ENCODE measurements at places on chromosomes 2 and 18.

DNA sequence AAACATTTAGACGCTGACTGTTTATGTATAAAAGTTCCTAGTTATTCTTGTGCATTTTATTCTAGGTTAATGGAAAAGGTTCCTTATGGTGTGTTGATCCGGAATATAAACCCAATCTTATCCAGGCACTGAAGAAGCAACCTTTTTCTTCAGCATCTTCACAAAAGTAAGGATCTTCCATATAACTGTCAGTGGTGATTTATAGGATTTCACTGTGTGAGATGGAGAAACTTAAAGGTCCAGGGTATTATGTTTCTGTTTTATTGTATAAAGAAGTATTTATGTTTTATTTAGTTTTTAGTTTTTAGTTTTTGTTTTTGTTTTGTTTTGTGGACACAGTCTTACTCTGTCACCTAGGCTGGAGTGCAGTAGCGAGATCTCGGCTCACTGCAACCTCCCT is 171.0 kb upstream of the STON1 start:
- DNase-seq: no peak

DNA sequence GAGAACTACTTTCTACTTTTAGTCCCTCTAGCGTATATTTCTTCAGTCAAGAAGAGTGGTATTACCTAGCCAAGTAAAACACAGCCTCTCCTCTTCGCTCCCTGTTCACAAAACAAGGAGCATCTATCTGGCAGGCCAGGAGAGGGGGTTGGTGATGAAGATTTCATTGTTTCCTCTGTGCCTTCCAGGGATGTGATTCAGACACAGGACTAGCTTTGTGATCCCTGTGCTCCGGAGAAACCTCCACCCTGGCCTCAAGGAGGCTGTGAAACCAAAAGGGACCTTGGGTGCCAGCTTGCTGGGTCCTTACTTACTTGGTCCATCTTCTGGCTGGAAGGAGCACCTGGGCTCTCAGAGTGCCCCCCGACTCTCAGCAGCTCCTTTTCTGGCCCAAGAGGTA is 5.7 kb downstream of the RHOB start:
- DNase-seq: no peak

- DNase-seq: no peak
Observed at GRCh38 chr18:74219056-74219455, 70.7 kb downstream of the TIMM21 start.

GRCh38 chr2:127715778-127716449 is 14.6 kb downstream of the SFT2D3 start:
- no peak for DNase-seq

DNA sequence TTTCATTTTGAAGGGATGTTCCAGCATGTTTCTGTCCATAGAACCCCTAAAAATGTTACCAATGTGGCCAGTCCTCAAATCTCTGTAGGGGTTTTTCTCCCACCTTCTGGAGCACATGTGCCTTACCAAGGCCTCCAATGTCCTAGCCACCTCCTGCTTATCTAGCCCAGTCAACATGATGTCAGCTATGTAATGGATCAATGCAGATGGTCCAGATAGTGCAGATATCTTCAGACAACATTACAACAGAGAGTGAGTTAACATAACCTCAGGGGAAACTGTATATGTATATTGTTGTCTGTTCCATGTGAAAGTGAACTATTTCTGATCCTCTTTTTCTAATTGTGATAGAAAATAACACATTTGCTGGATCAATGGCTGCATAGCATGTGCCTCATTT is 92.7 kb downstream of the MRPS9 start:
- no peak for DNase-seq

- no peak for DNase-seq
Observed at GRCh38 chr2:19158211-19158610, 200.2 kb downstream of the OSR1 start.

DNA sequence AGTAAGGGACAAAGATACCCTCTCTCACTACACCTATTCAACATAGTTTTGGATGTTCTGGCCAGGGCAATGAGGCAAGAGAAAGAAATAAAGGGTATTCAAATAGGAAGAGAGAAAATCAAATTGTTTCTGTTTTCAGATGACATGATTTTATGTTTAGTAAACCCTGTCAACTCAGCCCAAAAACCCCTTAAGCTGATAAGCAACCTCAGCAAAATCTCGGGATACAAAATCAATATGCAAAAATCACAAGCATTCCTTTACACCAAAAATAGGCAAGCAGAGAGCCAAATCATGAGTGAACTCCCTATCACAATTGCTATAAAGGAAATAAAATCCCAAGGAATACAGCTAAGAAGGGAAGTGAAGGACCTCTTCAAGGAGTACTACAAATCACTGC is 1130.7 kb upstream of the PIK3C3 start:
- no peak for DNase-seq

- DNase-seq: no peak
Observed at GRCh38 chr18:27808683-27809082, 368.2 kb downstream of the CDH2 start.

DNA sequence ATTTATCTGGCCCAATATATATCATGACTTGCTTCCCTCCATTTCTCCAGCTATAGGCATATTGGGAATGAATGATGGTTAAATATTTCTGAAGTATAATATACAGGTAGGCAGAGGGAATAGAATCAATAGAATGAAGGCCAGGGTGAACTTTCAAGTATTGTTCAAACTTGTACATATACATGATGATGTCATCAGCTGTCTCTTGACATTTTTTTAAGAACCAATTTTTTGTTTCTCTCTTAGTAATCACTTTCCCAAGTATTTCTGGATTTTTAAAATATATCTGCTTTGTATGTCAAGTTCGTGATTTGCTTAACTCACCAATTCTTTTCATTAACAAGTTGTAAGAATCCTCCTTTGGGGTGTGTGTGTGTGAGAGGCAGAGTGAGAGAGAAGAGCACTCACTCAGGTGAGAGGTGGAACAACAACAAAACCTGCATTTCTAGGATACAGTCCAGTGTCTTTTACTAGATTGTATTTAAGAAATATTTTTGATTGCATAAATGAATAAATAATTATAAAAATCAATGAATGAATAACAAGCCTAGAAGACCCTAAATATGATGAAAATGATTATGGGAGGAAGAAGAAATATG is 1239.1 kb downstream of the LRP1B start:
- DNase-seq: no peak

GRCh38 chr2:206790311-206790935 is 25.0 kb downstream of the FASTKD2 start:
- DNase-seq: no peak

DNA sequence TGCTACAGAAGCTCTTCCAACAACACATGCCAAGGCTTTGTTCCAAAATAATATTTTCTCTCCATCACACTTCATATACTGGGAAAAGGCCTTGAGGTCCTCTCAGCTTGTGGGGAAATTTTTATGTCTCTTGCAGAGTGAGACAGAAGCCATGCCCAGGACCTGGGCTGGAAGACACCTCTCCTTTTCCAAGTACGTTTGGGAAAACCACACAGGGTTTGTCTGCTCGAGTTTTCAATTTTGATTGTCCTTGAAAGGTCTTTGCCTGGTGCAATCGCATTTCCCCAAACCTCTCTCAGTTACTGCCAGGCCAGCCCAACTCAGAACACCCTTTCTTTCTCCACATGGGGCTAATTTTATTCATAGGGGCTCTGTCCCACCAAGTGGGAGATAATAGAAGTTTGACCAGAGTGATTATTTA is 272.2 kb downstream of the OSR1 start:
- DNase-seq: no peak

DNA sequence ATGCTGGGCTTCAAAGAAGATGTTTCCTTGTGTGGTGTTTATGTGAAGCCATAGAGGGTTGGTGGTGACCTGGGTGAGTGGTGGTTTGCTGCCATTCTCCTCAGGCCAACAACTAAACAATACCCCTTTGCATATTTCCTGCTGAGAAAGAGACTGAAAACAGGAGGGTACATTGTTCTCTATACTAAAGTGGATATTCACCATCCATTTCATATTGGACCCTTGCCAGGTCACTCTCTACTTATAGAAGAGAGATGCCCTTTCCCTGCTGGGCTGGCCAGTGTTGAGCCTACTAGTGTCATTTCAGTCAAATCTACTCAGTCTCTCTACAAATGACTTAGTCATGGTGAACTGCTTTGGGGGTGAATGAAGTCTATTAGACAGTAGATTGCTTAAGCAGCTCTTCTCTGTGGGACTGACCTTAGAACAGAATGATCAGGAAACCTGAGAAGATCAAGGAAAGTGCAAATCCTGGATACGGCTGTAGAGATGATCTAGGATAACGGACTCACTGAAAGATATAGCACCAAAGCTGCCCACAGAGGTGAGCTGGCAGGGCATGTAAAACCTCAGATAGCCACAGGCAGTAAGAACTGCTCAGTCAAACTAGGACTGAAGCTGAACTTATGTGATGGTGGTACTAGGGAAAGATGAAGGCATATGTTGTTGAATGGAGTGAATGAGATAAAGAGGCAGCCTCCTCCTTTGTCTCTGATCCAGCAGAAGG is 154.9 kb downstream of the MYO3B start:
- peak; percentile 39 for DNase-seq

GRCh38 chr2:217789003-217789735 is 213.6 kb downstream of the TNS1 start:
- DNase-seq: no peak

DNA sequence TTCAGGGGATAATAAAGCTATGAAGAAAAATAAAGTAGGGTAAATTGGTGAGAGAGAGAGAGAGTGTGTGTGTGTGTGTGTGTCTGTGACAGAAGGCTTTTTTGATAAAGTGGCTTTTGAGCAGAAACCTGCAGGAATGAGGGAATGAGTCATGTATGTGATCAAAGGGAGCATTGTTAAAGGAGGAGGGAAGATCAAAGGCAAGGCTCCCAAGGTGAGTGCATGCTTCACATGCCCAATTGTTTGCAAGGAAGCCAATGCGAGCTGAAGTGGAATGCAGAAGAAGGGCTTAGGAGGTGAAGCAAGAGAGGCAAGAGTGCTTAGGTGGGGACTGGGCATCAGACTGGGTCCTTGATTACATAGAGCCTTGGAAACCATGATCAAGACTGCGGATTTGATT is 96.8 kb downstream of the DNAH6 start:
- no peak for DNase-seq

DNA sequence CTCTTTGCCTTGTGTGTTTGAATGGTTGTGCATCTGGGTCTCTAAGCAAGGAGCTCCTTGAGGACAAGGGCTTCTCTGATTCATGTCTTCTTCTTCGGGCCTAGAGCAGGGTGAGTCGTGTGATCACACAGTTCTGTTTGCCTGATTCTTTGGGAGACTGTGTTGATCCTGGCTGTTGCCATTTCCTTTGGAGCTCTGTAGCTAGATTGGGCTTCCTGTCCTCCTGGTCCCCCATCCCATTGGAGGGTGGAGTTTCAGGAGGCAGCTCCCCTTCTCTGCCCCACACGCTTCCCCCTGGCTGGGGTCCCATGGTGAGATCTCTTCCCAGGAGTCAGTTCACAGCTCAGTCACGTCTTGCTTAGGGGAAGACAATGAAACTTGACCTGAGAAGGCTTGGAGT is 92.8 kb downstream of the TRIB2 start:
- no peak for DNase-seq

- DNase-seq: no peak
Observed at GRCh38 chr2:134224005-134224404, 29.9 kb upstream of the MGAT5 start.

DNA sequence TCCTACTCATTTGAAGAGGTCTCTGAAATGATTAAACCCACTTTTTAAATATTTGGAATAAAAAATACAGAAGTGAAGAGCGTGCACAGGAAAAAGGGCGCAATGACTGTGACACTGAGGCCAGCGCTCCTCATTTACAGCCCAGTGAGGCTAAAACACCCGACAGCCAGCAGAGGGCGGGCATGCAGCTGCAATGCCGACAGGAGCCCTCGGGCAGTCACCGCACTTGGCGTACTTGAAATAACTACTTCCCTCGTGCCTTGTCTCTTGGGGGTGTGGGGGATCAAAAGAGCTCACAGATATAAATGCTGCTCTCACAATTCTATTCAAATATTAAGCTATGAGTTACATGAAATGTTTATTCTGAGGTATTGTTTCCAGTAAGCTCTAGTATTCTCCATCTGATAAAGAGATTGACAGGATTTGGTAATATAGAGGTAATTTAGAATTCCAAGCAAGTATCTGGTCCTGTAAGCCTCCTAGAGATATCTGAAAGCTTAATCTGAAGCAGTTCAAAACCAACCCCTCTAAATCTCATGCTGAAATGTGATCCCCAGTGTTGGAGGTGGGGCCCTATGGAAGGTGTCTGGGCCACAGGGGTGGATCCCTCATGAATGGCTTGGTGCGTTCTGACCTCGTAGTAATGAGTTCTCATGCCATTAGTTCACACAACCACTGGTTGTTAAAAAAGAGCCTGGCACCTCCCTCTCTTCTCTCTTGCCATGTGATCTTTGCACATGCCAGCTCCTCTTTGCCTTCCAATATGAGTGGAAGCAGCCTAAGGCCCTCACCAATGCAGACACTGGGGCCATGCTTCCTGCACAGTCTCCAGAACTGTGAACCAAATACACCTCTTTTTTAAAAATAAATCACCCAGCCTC is 93.6 kb downstream of the ZAP70 start:
- DNase-seq: peak; percentile 21

DNA sequence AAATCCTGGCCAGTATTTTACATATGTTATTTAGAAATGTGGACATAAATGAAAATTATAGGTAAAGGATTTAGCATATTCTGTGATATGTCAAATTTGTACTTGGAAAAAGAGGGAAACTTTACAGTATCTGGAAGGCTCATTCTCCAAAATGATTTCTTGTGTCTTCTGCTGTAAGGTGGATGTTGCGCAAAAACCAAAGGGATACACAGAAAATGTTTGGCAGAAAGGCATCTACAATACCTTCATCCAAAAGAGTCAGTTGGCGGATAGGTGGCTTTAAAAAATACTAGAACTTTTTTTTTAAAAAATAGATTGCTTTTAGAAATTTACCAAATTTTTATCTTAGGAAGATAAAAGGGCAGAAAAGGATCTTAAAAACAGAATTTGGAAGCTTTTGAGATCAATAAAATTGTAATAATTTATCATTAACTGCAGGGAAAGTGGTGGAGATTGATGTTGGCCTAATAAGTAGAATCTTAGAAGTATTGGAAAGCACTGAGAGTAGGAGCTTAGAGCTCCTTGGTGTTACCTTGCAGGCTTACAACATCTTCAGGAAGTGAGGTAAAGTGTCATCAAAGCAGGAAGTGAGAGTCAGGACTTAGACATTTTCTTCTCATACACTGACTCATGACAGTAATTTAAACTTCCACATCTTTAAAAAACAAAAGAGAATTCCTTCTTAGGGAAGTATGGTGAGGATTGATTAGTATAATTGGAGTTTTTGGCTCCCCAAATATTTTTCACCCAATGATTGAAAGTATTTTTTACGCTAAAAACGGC is 2.1 kb downstream of the NABP1 start:
- DNase-seq: no peak

DNA sequence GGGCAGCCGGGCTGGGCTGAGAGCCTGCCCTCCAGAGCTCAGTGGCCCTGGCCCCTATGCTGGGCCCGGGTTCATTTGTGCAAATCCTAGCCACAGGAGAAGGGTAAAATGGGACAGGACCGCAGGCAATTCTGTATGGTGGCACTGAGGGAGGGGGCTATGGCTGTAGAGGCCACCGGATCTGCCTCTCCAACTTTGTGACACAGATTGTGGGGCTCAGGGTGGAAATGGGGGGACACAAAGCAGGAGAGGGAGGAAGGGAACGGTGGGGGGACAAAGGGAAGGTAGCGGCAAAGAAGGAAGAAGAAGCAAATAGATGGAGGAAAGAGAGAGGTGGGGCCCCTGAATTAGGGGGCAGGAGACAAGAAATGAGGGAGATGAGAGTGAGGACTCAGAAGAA is 201.1 kb downstream of the SMAD2 start:
- DNase-seq: no peak

Measured in NCI-H187 treated with DMSO at 0.1 percent for 48 hours (cell line).